ENCODE measurements at places on chromosomes 11 and 22.

DNA sequence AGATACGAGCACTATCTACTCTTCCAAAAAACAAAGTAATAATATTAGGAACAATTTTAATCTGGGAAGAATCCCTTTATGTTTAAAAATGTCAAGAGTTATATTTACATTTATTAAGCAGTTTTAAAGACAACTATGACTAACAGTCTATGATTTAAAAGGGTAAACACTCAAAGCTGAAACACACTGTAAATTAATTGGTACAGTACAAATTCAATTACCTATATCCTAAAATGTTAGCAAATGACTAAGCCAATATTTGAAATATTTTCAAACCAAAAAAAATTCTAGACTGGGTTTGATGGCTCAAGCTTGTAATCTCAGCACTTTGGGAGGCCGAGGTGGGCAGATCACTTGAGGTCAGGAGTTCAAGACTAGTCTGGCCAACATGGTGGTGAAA lies 36.0 kb upstream of the CHRNA10 start:
- DNase-seq, result no peak

GRCh38 chr22:30261134-30261533 lies 5.5 kb downstream of the OSM start:
- DNase-seq, result no peak

DNA sequence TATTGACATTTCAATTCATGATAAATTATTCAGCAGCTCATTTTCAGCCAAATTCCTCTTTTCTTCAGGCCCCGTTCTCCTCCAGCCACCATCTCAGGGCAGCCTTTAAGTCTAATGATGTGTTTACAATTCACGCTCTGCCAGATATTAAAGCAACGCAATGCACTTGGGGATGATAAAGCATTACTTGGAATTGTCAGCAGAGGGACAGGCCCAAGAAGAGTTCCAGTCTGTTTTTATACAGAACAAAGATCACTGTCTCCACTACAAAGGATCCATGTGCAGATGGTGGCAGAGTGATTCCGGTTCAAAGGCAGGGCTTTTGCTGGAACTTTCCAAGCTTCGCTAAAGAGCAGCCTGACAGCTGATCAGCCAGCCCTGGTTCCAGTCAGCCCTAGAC lies 13.6 kb upstream of the GALNT18 start:
- DNase-seq, result no peak

- DNase-seq, result no peak
Measured at GRCh38 chr22:35491908-35492380, 48.7 kb upstream of the RASD2 start.

- no peak for DNase-seq
Measured at GRCh38 chr22:18103527-18104269, 6.9 kb upstream of the TUBA8 start.

DNA sequence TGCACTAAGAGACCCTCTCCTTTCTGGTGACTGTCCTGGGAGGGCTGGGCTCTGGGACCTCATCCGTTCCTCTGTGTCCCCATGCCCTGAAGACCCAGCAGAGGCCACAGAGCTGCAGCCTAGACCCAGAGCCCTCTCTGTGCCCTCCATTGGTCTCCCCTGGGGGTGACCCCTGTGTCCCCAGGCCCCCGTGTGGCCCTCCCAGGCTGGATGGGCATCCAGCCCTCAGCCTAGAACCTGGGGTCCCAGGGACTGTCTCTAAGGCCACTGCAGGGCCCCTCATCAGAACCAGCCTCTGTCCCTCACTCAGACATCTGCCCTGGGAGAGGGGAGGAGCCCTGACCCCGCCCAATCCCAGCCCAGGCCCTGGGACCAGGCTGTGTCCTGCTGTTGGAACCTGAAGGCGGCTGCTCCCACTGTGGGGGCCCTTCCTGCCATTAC lies 5.7 kb downstream of the IGLL1 start:
- DNase-seq, result no peak

DNA sequence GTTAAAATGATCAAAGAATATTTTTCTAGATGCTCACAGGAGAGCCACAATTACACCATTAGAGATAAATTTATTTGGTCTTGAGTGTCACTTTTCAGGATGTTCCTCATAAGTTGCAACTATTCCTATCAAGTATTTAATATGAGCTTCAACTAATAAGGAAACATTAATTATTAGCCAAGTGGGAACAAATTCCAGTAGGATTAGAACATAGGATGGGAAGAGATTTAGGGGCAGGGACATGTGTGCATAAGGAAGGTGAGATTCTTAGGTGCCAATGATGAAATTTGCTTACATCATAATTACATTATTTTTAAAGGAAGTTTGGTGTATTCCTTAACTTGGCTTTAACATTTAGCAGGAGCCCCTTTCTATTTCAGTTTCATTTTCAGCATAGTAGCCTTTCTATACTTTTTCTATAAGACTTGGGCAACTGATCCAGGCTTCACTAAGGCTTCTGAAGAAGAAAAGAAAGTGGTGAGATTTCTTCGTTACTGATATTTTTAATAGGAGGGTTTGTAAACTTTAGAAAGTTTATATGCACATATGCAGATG lies 38.8 kb downstream of the CSRP3 start:
- no peak for DNase-seq

- DNase-seq, result no peak
Measured at GRCh38 chr22:44828193-44828592, 75.8 kb downstream of the ARHGAP8 start.

- no peak for DNase-seq
Measured at GRCh38 chr11:130666781-130667251, 218.4 kb downstream of the ADAMTS15 start.

DNA sequence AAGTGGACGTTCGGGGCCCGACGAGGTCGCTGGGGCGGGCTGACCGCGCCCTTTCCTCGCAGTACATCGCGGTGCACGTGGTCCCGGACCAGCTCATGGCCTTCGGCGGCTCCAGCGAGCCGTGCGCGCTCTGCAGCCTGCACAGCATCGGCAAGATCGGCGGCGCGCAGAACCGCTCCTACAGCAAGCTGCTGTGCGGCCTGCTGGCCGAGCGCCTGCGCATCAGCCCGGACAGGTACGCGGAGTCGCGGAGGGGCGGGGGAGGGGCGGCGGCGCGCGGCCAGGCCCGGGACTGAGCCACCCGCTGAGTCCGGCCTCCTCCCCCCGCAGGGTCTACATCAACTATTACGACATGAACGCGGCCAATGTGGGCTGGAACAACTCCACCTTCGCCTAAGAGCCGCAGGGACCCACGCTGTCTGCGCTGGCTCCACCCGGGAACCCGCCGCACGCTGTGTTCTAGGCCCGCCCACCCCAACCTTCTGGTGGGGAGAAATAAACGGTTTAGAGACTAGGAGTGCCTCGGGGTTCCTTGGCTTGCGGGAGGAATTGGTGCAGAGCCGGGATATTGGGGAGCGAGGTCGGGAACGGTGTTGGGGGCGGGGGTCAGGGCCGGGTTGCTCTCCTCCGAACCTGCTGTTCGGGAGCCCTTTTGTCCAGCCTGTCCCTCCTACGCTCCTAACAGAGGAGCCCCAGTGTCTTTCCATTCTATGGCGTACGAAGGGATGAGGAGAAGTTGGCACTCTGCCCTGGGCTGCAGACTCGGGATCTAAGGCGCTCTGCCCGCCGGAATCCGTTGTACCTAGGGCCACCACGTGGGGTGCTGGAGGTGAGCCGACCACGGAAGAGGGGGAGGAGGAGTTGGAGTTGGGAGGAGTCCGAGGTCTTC lies 771 bp downstream of the MIF start:
- DNase-seq, result peak; percentile 55

- DNase-seq, result no peak
Measured at GRCh38 chr11:13294771-13295579, 17.4 kb downstream of the BMAL1 start.

GRCh38 chr11:128694618-128695481 lies 978 bp downstream of the FLI1 start:
- no peak for DNase-seq

DNA sequence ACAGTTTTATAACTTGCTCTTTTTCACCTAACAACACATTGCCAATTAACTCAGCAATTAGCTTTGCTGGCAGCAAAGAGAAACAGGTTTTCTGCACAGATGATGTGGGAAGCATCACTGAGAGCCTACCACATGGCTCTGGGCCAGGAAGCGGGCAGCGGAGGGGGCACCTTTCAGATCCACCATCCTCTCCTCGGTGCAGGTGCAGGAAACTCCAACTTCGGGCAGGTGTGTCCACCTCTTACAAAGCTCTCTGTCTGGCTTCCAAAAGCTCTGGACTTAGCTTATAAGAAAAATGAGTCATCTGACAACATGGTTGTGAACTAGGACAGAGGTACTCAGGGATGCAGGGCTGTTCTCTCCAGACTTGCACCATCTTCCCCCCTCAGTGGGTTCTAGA lies 77.0 kb downstream of the RPS6KA4 start:
- no peak for DNase-seq

DNA sequence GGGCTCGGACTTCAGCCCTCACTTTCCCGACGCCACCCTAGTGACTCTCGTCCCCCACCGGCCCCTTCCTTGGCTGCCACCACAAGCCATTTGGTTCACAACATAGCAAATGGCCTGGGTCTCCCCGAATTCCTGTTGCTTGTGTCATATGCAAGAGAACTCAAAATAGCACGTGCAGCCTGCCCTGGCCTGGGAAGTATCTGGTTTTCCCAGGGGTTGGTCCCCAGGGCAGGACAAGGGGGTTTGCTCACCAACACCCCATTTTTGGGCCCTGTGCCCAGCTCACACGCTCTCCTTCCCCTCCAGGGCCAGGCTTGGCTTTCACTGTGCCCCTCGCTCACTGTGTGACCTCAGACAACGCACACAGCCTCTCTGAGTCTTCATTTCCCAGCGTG lies 12.8 kb upstream of the TPCN2 start:
- DNase-seq, result no peak

GRCh38 chr11:1773131-1773993 lies 9.6 kb upstream of the CTSD start:
- DNase-seq, result no peak

DNA sequence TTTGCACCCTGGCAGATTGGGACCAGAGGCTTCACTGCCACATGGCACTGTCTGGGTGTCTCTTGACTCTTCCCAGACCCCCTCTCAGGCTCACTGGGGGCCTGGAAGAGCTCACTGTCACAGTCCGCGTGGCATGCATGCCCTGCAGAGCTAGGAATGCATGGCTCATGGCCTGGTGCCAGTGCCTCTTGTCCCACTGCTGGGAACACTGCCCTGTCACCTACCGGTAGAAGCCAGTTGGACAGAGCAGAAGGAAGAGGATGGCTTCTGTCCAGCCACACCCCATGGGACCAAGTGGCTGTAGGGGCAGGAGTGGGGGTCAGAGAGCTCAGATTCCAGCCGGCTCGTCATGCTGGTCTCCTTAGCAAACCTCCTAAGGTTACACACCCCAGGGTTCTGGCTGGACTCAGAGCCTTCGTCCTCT lies 29.7 kb downstream of the MB start:
- DNase-seq, result peak; percentile 39
